ENCODE measurements at places on chromosomes 2 and 18. TPM values are rescaled to one million over a fixed set of nuclear protein-coding genes. Genes with fewer than 3 reads are reported as not detected.

CNGA3 gene
- polyA plus RNA-seq, result 0.26 TPM

CCDC141 gene
- 72.4 TPM for polyA plus RNA-seq

MXD1 gene
- polyA plus RNA-seq, result 4.8 TPM

CCDC85A gene
- not detected for polyA plus RNA-seq

DNA sequence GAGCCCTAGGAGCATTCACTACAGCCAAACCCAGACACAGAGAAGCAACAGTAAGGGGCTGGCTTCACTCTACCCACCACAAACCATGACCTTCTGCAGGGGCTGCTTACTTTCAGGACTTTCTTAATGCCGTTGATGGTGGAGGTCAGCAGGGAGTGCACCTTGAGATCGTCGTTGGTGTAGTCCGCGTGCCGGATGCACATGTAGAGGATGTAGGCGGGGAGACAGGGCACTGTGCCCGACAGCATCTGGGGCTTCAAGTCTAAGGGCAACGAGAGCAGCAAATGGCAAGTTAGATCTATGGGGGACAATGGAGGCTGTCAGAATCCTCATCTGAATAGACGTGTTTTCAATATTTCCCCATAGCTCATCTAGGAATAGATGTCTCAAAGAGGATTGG lies 29.8 kb upstream of the ACAA2 start:
- no peak for DNase-seq

DNA sequence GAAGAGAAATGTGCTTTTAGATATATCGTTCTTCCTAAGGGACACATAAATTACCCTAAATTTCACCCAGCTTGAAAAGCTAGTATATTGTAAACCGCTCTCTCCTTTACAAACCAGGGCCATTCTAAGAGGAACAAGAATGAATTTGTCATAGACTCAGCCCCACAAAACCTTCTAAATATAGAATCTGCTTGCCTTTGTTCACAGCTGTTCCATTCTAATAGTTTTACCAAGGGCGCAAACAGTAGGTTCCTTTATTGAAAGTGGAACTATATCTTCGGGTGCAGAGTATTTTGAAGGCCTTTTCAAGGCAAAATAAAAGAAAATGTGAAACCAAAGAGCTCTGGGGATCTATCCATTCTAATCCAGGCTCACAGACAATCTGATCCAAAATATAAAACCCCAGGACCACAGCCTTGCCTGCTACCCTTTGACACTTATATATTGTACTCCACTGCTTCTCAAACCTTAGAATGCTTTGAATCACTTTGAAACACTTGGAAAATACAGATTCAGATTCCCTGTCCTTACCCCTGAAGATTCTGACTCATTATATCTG lies 316.8 kb downstream of the PAX3 start:
- DNase-seq, result no peak

DNA sequence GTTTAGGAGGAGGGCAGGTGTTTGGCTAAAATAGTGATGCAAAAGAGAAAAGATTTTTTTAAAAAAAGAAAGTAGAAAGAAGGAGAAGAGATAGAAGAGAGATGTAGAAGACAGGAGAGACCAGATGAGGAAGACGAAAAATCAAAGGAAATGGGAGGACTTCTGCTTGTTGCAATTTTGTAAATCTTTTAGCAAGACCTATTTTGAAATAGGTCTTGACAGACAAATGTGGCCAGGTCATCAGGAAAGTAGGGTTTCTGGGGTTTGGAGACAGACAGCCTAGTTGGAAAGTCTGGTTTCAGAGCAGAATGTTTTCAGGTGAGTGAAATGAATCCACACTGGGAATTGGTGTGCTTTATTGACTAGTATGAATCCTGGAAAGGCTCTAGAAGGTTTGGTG lies 104.5 kb upstream of the CAVIN2 start:
- no peak for DNase-seq

DNA sequence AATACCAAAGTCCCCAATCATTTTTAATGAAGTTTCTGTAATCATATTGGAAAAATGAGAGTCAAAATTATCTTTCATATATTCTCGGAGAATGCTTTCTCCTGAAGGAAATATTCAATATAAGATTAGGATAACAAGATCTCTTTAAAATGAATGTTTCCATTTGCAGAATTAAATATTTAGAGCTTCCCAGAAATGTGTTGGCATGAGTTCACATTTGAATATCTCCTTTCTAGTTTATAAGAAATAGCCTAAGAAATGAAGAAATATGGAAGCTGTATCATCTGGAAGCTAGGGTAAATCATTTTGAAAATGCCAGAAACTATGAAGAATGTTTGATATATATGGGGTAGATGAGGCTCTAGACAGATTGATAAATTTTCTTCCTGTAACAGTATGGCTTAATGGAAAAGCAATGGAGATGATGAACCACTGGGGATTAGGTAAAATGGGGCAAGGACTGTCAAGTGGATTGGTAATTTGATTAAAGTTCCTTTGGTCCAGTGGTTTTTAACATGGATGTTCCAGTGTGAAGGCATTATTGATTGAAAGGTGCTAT lies 184.6 kb upstream of the ZNF804A start:
- DNase-seq, result peak; percentile 28

DNA sequence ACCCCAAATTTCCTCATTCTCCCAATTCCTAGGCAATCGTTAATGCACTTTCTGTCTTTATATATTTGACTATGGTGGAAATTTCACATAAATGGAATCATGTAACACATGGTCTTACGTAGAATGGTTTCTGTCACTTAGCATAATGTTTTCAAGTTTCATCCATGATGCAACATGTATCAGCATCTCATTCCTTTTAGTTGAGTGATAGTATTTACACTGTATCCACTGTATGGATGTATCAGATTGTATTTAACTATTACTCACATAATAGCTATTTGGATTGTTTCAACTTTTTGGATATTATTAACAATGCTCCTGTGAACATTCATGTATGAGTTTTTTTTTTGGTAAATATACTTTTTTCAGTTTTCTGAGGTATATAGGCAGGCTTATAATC lies 982.3 kb upstream of the DDX18 start:
- DNase-seq, result no peak

- DNase-seq, result no peak
Measured at GRCh38 chr2:149038442-149039212, at the start of gene LYPD6B. TSS of gene LYPD6B (plus strand) at chr2:149038699. CDS start at chr2:149130949, 92,250 bp downstream.

DNA sequence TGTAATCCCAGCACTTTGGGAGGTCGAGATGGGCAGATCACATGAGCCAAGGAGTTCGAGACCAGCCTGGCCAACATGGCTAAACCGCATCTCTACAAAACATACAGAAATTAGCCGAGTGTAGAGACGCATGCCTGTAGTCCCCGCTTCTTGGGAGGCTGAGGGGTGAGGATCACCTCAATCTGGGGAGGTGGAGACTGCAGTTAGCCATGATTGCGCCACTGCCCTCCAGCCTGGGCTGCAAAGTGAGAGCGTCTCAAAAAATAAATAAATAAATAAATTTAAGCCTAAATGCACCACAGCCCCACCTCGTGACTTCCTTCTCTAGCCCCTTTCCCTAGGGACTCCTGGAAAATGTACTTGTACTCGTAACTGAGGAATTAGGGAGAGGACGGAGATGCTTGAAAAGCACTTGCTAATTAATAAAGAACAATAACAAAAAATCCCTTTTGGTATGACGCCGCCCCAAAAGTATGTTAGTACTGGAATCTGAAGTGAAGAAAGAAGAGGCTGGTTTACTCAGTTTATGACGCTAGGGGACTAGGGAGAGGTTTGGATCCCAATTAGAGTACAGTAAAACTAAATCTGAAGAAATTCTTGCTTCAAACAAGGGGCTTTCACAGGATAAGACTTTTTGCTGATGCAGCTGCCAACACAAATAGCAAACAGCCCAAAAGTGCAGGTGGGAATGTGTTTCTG lies 887 bp upstream of the ZNF396 start:
- no peak for DNase-seq

- no peak for DNase-seq
Measured at GRCh38 chr2:218284106-218284811, 8.0 kb downstream of the TMBIM1 start.

DNA sequence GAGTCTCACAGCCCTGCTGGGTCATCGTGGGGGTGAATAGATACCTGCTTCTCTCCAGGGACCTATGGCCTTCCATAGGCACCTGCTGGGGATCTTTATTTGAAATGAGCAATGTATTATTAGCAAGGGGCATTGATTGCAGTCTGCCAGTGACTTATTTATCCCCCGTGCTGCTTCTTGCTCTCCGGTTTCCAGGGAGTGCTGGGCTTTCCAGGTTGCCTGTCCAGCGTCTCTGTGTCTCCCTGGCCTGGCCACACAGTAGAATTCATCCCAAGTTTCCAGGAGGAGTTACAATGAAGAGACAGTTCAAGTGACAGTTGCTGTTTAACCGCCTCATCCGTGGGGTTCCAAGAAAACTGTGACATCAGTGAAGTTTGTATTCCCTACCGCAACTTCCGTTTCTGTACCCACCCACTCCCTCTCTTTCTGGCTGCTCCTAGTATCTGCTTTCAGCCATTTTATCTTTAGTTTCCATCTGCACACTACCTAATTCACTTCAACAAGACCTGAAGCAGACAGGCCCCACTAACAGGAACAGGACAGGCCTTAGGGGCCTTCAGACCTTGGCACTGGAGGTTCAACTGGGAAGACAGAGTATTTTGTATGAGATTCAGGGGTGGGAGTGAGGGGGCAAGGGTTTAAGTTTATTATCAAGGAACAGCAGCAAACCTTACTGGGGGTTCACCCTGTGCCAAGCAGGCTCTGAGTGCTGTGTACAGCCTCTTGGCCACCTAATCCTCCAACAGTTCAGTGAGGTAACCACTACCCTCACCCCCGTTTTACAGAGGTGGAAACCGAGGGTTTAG lies 134.8 kb downstream of the PRKCE start:
- DNase-seq, result no peak

- no peak for DNase-seq
Measured at GRCh38 chr2:167438206-167438605, 549.9 kb downstream of the XIRP2 start.
